ENCODE measurements at places on chromosomes 5 and 9. TPM values are rescaled to one million over a fixed set of nuclear protein-coding genes. Genes with fewer than 3 reads are reported as not detected.

Gene IL13
- total RNA-seq, result not detected

Gene NEUROG1
- total RNA-seq, result not detected

Gene PLK2
- 226 TPM for total RNA-seq

Gene CORO2A
- total RNA-seq, result 19.0 TPM

Gene SLCO6A1
- total RNA-seq, result 0.14 TPM

Gene TLX3
- not detected for total RNA-seq

Gene ALDOB
- total RNA-seq, result not detected

Gene CDO1
- total RNA-seq, result not detected
